ENCODE measurements at places on chromosomes 13 and 19.

DNA sequence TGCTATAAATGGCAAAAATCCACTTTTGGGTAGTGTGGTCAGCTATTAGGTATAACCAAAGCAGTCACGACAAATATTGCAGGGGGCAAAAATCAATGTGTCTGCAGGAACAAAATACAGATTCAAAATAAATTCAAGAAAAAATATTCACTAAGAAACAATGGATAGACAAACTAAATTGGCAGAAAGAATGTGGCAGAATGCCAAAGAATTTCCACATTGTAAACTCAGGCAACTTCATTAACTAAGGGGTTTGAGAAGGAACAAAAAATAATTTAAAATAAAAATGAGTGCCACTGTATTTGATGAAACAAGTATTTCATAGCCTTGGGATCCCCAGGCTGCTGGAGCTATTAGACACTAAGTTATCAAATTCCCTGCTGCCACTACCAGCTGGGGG, 193.1 kb downstream of the VWA8 start:
- DNase-seq: no peak

GRCh38 chr13:50015258-50015657, at the start of gene KCNRG:
Gene KCNRG, plus strand, starts transcription at chr13:50015444. Its CDS starts 50 bp downstream, at chr13:50015494.
- no peak for DNase-seq

GRCh38 chr13:60701895-60702294, 304.9 kb downstream of the TDRD3 start:
- DNase-seq: no peak

- DNase-seq: no peak
Measured at GRCh38 chr19:29881386-29881785, 60.7 kb upstream of the URI1 start.
